ENCODE measurements at places on chromosomes 13 and 19.

- DNase-seq, result no peak
Measured at GRCh38 chr13:80273718-80274117, 67.2 kb downstream of the SPRY2 start.

DNA sequence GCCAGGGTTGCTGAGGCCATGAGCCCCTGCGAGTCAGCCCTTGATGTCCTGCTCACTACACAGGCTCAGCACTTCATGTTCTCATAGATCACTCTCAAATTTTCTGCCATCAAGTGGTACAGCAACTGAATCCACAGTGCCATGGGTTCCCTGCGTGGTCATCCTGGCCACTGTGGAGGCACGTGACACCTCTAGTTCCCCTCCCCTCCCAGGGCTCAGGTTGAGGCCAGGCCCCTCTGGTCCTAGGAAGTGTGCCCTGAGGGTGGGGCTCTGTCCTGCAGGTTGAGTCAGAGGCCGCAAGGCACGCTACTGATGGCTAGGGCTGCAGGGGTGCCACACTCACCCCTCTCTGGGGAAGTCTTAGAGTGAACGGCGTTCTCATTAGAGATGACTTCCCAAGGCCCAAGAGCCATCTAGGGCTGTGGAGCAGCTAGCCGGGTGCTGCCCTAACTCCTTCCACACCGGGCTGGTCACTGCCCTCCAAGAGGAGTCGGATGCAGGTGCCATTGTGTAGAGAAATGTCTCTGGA lies 39.8 kb upstream of the TPM4 start:
- DNase-seq, result no peak

- DNase-seq, result no peak
Measured at GRCh38 chr19:15468675-15469512, 4.5 kb upstream of the RASAL3 start.

- peak; percentile 75 for DNase-seq
Measured at GRCh38 chr19:18007917-18008673, at the start of gene ARRDC2. ARRDC2 (plus strand) TSS chr19:18008170; CDS start chr19:18008311, 141 bp downstream.

GRCh38 chr19:33447336-33448158 lies 74.0 kb downstream of the CEBPG start:
- DNase-seq, result no peak
